Panc1 (cell line): ENCODE measurements at places on chromosomes 7 and 10. TPM values are rescaled to one million over a fixed set of nuclear protein-coding genes. Genes with fewer than 3 reads are reported as not detected.

TAS2R5 gene
- 0.77 TPM for total RNA-seq

UTF1 gene
- not detected for total RNA-seq

DNA sequence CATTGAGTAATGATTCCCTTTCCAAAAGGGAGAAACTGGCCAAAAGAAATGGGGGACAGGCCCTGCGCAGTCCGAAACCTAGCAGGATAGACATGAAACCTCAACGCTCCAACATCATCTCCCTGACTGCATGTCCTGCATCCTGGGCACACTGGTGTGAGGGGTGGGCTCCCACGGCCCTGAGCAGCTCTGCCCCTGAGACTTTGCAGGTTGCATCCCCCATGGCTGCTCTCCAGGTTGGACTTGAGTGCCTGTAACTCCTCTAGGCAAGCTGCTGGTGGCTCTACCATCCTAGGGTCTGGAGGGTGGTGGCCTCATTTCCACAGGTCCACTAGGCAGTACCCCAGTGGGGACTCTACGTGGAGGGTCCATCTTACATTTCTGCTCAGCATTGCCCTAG is 16.3 kb upstream of the CRYGN start:
- H3K4me1 ChIP-seq, result peaks cover 42% of the 10 kb centered on the region
- no peaks in the 10 kb centered on the region for H3K27me3 ChIP-seq
- H3K4me3 ChIP-seq, result no peak overlapping the region

DNA sequence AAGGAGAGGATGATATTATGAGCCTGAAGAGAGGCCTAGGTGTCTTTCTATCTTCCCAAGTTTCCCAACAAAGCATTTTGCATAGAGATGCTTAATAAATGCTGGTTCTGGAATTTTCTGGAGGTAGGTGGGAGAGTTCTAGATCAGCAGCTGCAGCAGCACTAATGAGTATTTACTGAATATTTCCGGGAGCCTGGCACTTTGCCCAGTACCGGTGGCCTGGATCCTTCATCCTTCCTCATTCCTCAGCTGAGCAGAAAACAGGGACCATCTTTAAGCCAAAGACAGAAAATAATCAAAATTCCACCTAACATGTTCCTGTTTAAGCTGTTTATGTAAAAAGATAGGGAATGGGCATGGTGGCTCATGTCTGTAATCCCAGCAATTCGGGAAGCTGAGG is 813.2 kb upstream of the AUTS2 start:
- no peak overlapping the region for H3K27ac ChIP-seq
- no peaks in the 10 kb centered on the region for H3K27me3 ChIP-seq
- no peak overlapping the region for H3K4me3 ChIP-seq
- H3K36me3 ChIP-seq, result no peaks in the 10 kb centered on the region

DNA sequence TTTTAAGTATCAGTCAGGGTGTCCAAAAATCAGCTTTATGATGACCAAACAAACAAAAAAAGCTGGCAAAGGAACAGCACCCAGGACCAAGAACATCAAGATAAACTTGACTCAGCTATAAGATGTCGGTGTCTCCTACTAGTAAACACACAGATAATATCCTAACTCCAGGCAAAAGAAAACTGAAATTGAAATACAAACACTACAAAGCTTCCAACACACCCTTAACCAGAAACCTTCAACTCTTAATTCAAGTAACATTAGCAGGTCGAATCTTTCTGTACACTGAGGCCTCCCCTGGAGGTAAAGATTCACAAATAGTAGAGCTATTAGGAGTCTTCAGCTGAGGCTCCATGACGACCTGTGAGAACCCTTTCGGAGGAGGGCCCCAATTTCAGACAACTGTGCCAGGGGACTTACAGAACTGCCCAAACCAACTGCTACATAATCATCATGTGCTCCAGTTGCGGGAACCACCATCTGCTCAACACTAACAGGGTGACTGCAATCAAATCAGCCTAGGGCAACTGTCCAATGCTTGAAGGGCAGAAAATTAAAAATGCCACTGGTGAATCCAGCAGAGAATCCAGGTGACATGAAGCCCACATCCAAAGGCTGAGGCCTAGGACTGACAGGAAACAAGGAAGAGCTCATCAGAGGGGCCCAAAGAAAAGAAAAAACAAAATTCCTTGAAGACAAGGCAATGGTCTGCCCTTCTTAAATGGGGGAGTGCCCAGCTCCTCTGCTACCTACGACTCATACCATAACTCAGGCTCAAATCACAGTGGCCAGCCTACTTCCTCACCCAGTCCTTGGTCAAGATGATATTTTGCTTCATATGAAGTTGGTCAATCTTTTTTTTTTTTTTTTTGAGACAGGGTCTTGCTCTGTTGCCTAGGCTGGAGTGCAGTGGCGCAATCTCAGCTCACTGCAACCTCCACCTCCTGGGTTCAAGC is 20.0 kb downstream of the XPNPEP1 start:
- no peaks in the 10 kb centered on the region for H3K36me3 ChIP-seq
- H3K27me3 ChIP-seq, result no peaks in the 10 kb centered on the region
- DNase-seq, result no peak
- no peak overlapping the region for H3K27ac ChIP-seq
- no peaks in the 10 kb centered on the region for H3K4me1 ChIP-seq
- H3K4me3 ChIP-seq, result no peak overlapping the region

DNA sequence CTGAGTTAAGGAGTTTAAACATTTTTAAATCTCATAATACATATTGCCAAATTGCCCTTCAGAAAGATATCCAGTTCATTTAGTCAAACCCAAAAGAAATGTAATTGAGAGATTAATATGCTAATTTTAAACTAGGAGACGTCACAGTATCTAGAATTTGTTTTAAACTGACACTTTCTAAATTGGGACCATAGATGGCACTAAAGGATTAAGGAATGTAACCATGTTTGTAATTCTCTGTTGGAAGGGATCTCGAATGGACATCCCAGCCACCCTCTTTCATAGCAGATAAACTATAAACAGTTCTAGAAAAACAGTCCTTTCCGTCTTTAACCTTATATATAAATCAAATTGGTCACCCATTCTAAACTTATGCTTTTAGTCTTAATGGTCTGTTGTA is 30.0 kb upstream of the SAMD9L start:
- DNase-seq, result no peak
- H3K4me1 ChIP-seq, result no peaks in the 10 kb centered on the region
- H3K27ac ChIP-seq, result no peak overlapping the region
- peaks cover 6% of the 10 kb centered on the region for H3K27me3 ChIP-seq
- H3K36me3 ChIP-seq, result no peaks in the 10 kb centered on the region

- no peak overlapping the region for H3K27ac ChIP-seq
- DNase-seq, result no peak
- H3K4me3 ChIP-seq, result no peak overlapping the region
- H3K27me3 ChIP-seq, result no peaks in the 10 kb centered on the region
These were observed 10.5 kb upstream of the ZNF212 start for GRCh38 chr7:149228831-149229471.

DNA sequence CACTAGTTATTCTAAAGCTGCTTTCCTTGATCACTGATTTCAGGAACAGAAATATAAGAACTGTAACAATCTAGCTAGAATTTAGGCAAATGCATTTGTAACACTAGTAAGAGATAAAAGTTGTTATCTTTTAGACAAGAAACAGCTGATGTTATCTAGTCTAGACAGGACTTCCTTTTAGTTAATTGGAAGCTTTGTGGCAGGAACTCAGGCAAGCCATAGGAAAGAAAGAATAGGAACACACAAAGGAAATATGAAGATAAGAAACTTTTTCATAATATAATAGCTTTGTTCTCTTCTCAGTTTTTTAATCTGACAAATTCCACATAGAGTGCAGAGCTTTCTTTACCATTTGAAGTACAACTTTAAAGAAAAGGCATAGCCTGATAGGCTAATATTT is 59.0 kb upstream of the AGR3 start:
- H3K27me3 ChIP-seq, result no peaks in the 10 kb centered on the region
- H3K4me1 ChIP-seq, result no peaks in the 10 kb centered on the region
- H3K4me3 ChIP-seq, result no peak overlapping the region
